Right hindlimb (tissue), 1 donor: ENCODE measurements at places on chromosomes 2 and 18.
A peak's percentile ranks its signal among the peaks of the same experiment; 100 is the strongest.

- no peak for DNase-seq
These were observed 86.7 kb upstream of the CTAGE1 start for GRCh38 chr18:22504251-22505030.

GRCh38 chr18:50315100-50315871, 27.8 kb upstream of the CXXC1 start:
- no peak for DNase-seq

- no peak for DNase-seq
These were observed 15.4 kb upstream of the STAT4 start for GRCh38 chr2:191166111-191166755.

GRCh38 chr18:6561420-6561861, 146.7 kb upstream of the L3MBTL4 start:
- peak; percentile 27 for DNase-seq

- DNase-seq: no peak
These were observed 338.8 kb downstream of the CYRIA start for GRCh38 chr2:16326711-16327300.

GRCh38 chr2:199261239-199261638, 196.5 kb downstream of the SATB2 start:
- no peak for DNase-seq

- DNase-seq: no peak
These were observed 1074.8 kb upstream of the CDH2 start for GRCh38 chr18:29251681-29252080.

- DNase-seq: no peak
These were observed 257.9 kb upstream of the ATP5MC3 start for GRCh38 chr2:175439416-175439815.

GRCh38 chr18:67652288-67652687, 135.8 kb upstream of the DSEL start:
- DNase-seq: no peak

GRCh38 chr2:37337620-37338280, 6.7 kb upstream of the QPCT start:
- no peak for DNase-seq

- DNase-seq: no peak
These were observed 537.2 kb upstream of the DCC start for GRCh38 chr18:51802569-51803428.

GRCh38 chr2:19228181-19228593, 130.2 kb downstream of the OSR1 start:
- no peak for DNase-seq

GRCh38 chr2:218782528-218782844, 539 bp downstream of the CYP27A1 start:
- DNase-seq: no peak

DNA sequence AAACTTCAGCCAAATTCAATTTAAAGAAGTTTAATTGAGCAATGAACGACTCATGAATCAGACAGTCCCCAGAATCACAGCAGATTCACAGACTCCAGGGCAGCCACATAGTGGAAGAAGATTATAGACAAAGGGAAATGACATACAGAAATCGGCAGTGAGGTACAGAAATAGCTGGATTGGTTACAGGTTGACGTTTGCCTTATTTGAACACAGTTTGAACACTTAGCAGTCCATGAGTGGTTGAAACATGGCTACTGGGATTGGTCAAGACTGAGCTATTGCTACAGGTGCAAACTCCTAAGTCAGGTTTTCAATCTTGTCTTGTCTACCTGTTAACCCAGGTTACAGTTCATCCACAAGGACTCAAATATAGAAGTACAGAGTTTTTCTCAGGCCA, 169.6 kb downstream of the DLGAP1 start:
- no peak for DNase-seq

DNA sequence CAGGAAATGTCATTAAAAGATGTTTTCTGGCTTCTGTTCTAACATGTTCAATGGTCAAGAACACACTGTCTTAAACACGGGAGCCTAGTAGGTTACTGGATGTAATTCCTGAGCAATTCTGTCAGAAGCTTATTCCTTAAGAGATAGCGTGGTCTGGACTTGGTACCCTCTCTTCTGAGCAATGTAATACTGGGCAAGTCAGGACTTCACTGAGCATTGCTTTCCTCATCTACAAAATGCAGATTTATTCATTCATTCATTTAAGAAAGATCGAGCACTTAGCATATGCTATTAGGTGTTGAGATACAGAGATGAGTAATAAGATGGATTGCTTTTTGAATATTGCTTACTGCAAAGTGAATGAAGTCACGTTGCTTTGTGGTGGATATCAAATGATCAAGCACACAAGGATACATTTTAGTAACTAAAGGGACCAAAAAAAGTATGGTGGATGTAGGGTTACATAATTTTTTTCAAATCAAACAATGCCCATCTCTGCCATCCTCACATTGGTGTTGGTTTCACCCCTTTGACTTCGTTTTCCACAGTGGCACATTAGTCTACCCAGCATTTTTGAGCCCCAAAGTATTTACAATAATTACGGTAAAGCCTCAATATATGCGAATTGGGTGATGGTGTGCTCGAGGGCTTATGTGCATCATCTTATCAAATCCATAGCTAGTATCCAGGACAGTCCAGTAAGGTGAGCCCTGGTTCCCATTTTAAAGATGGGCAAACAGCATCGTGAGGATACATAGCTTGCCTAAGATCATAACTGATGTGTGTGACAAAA, 65.3 kb downstream of the ZC3H6 start:
- no peak for DNase-seq

GRCh38 chr2:203279288-203279687, 40.5 kb downstream of the CYP20A1 start:
- no peak for DNase-seq

DNA sequence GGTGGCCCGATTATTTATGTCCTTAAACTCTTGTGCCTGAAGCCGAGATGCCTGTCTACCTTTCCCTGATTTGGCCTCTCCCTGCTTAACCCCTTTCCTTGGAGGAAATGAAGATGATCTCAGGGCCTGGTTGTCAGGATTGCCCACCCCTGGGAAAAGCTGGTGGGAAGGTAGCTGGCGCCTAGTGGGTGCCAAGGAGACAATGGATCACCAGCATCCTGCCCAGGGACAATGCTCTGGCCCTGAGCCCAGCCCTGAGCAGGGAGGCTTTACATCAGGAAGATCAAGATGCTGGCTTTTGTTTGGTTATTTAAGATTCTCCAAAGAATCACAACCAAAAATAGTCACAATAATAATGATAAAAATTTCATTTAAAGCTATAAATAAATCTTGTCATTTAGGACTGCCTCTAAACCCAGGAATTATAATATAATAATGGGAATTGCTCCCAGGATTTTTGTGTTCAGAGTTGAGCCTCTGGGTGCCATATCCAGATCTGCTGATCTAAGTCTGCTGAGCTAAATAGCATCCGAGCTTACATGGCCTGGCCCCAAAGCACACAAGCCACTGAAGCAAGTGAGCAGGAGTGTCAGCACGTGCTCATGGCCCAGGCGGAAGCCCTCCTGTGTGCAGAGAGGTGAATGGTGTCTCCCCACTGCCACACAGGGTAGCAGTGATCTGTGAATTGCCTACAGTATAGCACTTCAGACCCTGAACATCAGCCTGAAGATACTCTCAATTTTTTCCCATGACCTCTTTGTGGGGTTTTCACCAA, 57.8 kb upstream of the MAP3K20 start:
- no peak for DNase-seq

- DNase-seq: no peak
These were observed 42.8 kb upstream of the FSIP2 start for GRCh38 chr2:185695711-185696235.

DNA sequence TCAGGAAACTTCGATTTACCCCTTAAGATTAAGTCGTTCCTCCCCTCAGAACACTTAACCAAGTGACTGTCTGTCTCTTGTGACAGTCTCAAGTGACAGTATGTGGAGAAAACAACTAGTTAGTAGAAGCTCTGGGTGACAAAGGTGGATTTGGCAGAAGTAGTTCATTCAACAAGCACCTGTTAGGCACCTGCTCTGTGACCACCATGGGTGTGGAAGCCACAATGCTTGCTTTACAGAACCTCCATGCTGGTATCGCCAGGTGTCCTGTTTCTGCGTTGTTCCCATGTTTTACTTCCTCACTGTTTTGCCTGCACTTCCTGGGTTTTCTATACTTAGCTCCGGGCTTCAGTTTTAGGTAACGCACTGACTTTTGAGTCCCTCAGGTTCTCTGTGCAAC, 337.4 kb upstream of the DCC start:
- no peak for DNase-seq
